ENCODE measurements at places on chromosomes 3 and 15.

GRCh38 chr15:80461356-80462095 is 57.3 kb downstream of the ARNT2 start:
- H3K27ac ChIP-seq: no peak overlapping the region
- H3K27me3 ChIP-seq: no peaks in the 10 kb centered on the region
- H3K4me3 ChIP-seq: no peak overlapping the region
- H3K4me1 ChIP-seq: no peaks in the 10 kb centered on the region

GRCh38 chr3:29181149-29181780 is 99.6 kb upstream of the RBMS3 start:
- H3K27ac ChIP-seq: no peak overlapping the region
- H3K4me1 ChIP-seq: no peaks in the 10 kb centered on the region
- H3K36me3 ChIP-seq: no peaks in the 10 kb centered on the region
- no peak for DNase-seq
- H3K4me3 ChIP-seq: no peak overlapping the region

DNA sequence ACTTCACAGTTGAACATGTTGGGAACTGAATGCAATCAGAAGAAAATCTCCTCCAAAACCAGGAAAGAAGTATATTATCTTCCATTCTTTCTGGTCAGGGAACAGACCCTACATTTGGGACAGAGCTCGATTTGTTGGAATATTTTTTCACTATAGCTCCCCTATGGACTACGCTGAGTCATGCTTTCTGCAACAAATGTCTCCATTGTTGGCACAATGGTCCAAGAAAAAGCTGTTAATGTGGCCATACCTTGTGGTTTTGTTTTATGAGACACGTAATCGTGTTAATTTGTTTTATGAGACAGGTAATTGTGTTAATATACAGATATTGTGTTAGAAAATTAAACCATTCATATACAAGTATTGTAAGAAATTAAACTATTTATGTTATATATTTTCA is 101.4 kb downstream of the TGFBR2 start:
- H3K27ac ChIP-seq: no peak overlapping the region
- H3K27me3 ChIP-seq: no peaks in the 10 kb centered on the region
- H3K4me1 ChIP-seq: no peaks in the 10 kb centered on the region
- H3K36me3 ChIP-seq: no peaks in the 10 kb centered on the region
- no peak for DNase-seq
- no peak overlapping the region for H3K4me3 ChIP-seq

GRCh38 chr3:37041546-37042195 is 48.4 kb downstream of the MLH1 start:
- no peak for DNase-seq
- no peak overlapping the region for H3K4me3 ChIP-seq
- H3K27ac ChIP-seq: no peak overlapping the region
- H3K27me3 ChIP-seq: no peaks in the 10 kb centered on the region

GRCh38 chr3:10292505-10293419 is at the start of gene GHRL:
Gene GHRL (minus strand): TSS chr3:10292947. CDS start chr3:10290180, 2,767 bp downstream.
- no peak within 1 kb of the TSS for H3K27ac ChIP-seq
- peak; percentile 68 for DNase-seq
- H3K4me1 ChIP-seq: peaks cover 2% of the 10 kb centered on the region
- H3K36me3 ChIP-seq: peaks cover 42% of the 10 kb centered on the region

DNA sequence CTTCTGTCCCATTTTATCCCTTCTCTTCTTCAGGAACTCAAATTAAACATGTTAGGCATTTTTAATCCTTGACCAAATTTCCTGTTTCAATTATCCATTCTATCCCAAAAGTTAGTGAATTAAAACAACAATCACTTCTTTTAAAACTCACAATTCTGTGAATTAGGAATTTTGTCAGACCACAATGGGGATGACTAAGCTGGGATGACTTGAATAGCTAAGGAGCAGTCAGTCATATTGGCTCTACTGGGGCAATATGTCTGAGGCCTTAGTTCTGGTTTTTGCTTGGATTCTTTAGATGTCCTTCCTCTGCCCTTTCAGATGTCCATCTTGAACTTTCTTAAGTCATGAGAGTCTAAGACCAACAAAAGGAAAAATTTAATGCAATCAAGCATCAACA is 178.2 kb upstream of the TGFBR2 start:
- H3K27me3 ChIP-seq: no peaks in the 10 kb centered on the region
- H3K4me3 ChIP-seq: no peak overlapping the region
- H3K4me1 ChIP-seq: no peaks in the 10 kb centered on the region

DNA sequence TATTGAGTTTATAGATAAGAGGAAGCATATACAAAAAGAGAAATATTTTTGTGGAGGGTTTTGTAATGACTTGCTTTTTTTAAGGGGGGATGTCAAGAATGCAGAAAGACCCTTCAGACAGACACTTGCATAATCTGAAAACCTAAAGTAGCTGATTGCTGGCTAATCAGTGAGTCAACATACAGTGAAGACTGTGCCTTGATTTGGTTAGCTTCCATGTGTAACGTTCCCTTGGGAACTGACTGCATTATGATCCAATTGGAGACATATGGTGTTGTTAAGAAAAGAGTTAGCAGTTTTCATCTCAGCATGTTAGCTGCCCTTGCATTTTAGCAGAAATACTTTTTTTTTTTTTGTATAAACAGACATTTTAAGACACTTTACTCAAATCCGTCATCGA is 483.2 kb downstream of the RBMS3 start:
- no peaks in the 10 kb centered on the region for H3K4me1 ChIP-seq
- H3K27ac ChIP-seq: no peak overlapping the region
- H3K27me3 ChIP-seq: no peaks in the 10 kb centered on the region

DNA sequence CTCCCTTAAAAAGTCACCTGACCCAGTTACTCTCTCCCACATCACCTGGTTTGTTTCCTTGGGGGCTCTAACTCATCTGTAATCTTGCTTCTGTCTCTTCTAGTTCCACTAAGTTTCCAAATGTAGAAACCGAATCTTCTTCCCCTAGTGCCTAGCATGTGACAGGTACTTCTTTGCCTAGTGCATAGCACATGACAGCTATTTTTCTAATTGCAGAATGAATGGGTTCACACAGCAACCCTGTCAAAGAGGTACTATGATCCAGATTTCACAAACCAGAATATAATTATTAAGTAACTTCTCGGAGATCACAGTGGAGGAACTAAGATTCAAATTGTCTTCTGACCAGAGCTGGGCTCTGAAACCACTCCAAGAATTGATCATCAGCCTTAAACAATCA is 7.4 kb downstream of the DPH3 start:
- H3K36me3 ChIP-seq: peaks cover 32% of the 10 kb centered on the region
- peaks cover 5% of the 10 kb centered on the region for H3K4me1 ChIP-seq
- H3K4me3 ChIP-seq: no peak overlapping the region
- DNase-seq: no peak

DNA sequence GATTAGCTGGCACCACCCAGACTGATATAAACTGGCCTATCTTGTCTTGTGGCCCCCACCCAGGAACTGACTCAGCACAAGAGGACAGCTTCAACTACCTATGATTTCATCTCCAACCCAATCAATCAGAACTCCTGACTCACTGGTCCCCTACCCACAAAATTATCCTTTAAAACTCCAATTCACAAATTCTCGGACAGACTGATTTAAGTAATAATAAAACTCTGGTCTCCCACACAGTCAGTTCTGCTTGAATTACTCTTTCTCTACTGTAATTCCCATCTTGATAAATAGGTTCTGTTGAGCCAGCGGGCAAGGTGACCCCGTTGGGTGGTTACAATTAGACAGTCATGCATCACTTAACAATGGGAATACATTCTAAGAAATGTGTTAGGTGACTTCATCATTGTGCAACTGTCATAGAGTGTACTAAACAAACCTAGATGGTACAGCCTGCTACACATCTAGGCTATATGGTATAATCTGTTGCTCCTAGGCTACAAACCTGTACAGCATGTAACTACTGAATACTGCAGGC is 48.1 kb upstream of the MAP4 start:
- H3K4me1 ChIP-seq: peaks cover 3% of the 10 kb centered on the region
- H3K27ac ChIP-seq: no peak overlapping the region
- H3K27me3 ChIP-seq: no peaks in the 10 kb centered on the region
- no peak overlapping the region for H3K4me3 ChIP-seq
- no peak for DNase-seq
- no peaks in the 10 kb centered on the region for H3K36me3 ChIP-seq

GRCh38 chr15:25433118-25433865 is 5.5 kb downstream of the UBE3A start:
- no peak overlapping the region for H3K4me3 ChIP-seq
- peaks cover 10% of the 10 kb centered on the region for H3K4me1 ChIP-seq
- no peaks in the 10 kb centered on the region for H3K27me3 ChIP-seq

DNA sequence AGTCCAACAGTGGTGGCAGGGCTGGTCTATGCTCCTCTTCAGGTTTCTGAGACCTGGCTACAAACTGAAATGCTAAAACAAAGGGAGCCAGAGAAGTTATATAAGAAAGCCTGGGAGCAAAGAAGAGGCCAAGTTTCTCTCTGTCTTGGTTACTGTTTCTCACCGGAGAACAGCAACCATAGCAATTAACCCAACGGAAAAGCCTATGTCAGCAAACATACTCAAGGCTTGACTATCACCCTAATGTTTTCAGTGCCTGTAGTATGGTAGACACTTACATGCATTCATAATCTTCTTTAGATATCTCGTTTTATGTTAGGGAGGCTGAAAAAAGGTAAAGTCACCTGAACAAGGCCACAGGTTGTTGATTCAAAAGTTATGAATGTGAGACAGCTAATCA is 86.3 kb upstream of the CLSTN2 start:
- H3K4me3 ChIP-seq: no peak overlapping the region
- DNase-seq: no peak
- no peak overlapping the region for H3K27ac ChIP-seq
- H3K4me1 ChIP-seq: no peaks in the 10 kb centered on the region

GRCh38 chr15:63484433-63485186 is 19.8 kb upstream of the USP3 start:
- peaks cover 76% of the 10 kb centered on the region for H3K4me1 ChIP-seq
- peak; percentile 40 for DNase-seq
- no peak overlapping the region for H3K4me3 ChIP-seq
- no peaks in the 10 kb centered on the region for H3K27me3 ChIP-seq
- peak overlapping the region; percentile 18 for H3K27ac ChIP-seq

DNA sequence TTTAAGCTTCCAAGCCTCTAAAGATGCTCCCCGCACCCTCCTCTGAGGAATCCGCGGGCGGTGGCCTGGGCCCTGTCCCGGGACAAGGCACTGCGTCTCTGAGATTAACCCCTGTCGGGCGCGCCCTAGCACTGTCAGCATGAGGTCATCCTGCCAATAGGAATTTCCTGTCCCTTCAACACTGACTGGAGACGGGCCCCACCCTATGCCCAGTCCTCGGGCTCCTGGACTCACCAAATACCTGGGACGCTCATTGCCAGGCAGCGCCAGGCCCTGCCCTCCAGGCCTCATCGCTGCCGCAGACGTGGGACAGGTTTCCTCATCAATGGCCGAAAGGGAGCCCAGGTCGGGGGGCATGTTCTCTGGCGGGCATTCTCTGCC is 67.6 kb upstream of the SH3GL3 start:
- H3K27ac ChIP-seq: no peak overlapping the region
- no peaks in the 10 kb centered on the region for H3K36me3 ChIP-seq
- H3K27me3 ChIP-seq: peaks cover 39% of the 10 kb centered on the region
- no peak for DNase-seq
- no peak overlapping the region for H3K4me3 ChIP-seq

- DNase-seq: peak; percentile 64
- H3K4me1 ChIP-seq: peaks cover 35% of the 10 kb centered on the region
- peak overlapping the region; percentile 64 for H3K4me3 ChIP-seq
- peak overlapping the region; percentile 72 for H3K27ac ChIP-seq
- H3K27me3 ChIP-seq: no peaks in the 10 kb centered on the region
These were observed 35.4 kb downstream of the PXYLP1 start for GRCh38 chr3:141266797-141267555.

GRCh38 chr3:71614869-71615268 is 31.3 kb upstream of the FOXP1 start:
- H3K4me3 ChIP-seq: no peak overlapping the region
- H3K27me3 ChIP-seq: no peaks in the 10 kb centered on the region
- H3K4me1 ChIP-seq: no peaks in the 10 kb centered on the region
- no peaks in the 10 kb centered on the region for H3K36me3 ChIP-seq
- DNase-seq: no peak
- no peak overlapping the region for H3K27ac ChIP-seq

DNA sequence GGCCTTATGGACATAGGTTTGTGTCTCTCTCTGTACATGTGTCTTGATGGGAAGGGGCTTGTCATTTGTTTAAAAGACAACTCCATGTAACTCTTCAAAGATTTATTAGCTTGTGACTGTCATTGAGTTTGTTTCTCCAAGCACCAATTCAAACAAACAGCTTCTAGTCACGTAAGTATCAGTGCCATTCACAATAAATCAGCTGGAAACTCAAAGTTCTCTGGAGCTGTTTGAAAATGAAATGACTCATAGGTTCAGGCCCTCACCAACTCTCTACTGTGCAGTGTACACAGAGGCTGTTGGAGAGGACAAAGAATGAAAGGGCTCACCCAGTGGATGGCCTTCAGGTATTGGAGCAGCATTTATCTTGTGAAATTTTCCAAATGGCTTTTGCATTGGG is 476.3 kb downstream of the AGBL1 start:
- no peak for DNase-seq
- H3K36me3 ChIP-seq: no peaks in the 10 kb centered on the region
- H3K4me3 ChIP-seq: no peak overlapping the region

GRCh38 chr15:43552256-43552655 is 34.8 kb downstream of the MAP1A start:
- H3K36me3 ChIP-seq: peaks cover 2% of the 10 kb centered on the region
- H3K4me1 ChIP-seq: no peaks in the 10 kb centered on the region
- no peak overlapping the region for H3K27ac ChIP-seq
- no peak for DNase-seq

DNA sequence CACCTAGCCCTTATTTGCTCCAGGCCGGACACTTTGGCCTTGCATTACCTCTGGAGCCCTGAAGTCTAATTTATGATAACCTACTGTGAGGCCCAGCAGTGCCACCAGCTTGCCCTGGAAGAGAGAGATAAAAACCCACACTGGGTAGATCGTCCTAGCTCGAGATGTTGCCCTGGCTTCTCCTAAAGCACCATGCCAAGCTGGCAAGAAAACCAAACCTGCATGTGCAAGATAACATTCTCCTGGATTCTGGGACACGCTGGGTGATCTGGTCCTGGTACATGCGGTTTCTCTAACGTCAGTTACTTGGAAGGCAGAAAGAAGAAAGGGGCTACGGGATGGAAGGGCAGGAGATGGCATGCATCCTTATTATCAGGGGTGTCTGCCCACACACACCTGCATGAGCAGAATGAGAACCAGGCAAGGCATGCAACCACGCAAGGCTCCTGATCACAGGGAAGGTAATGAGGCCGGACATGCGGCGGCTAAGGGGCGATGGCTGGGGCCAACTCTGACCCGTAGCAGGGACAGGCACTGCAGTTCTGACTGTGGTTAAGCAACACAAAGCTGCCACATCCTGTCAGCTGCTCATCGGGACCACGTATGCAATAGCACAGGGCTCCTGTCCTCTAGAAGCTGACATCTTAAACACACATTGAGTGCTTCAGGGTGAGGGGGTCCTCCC is 73.0 kb downstream of the OXNAD1 start:
- H3K36me3 ChIP-seq: peaks cover 49% of the 10 kb centered on the region
- peaks cover 41% of the 10 kb centered on the region for H3K4me1 ChIP-seq
- peak; percentile 69 for DNase-seq
- H3K4me3 ChIP-seq: no peak overlapping the region
- H3K27me3 ChIP-seq: no peaks in the 10 kb centered on the region

GRCh38 chr3:54850484-54851018 is 77.3 kb downstream of the LRTM1 start:
- no peaks in the 10 kb centered on the region for H3K27me3 ChIP-seq
- no peak for DNase-seq
- H3K4me3 ChIP-seq: no peak overlapping the region
- no peak overlapping the region for H3K27ac ChIP-seq
- H3K4me1 ChIP-seq: no peaks in the 10 kb centered on the region

- no peaks in the 10 kb centered on the region for H3K36me3 ChIP-seq
- DNase-seq: no peak
- H3K4me3 ChIP-seq: no peak overlapping the region
- no peak overlapping the region for H3K27ac ChIP-seq
- peaks cover 20% of the 10 kb centered on the region for H3K4me1 ChIP-seq
- H3K27me3 ChIP-seq: peaks cover 2% of the 10 kb centered on the region
These were observed 35.2 kb upstream of the SMAD3 start for GRCh38 chr15:67030036-67030762.

All from CD4-positive, alpha-beta T cell (primary cell).